ENCODE measurements at places on chromosomes 4 and X.
A peak's percentile ranks its signal among the peaks of the same experiment; 100 is the strongest.

GRCh38 chrX:48833542-48834138 is 1.8 kb downstream of the PCSK1N start:
- no peak for DNase-seq

GRCh38 chr4:139275281-139275735 is 4.7 kb downstream of the MGARP start:
- no peak for DNase-seq

DNA sequence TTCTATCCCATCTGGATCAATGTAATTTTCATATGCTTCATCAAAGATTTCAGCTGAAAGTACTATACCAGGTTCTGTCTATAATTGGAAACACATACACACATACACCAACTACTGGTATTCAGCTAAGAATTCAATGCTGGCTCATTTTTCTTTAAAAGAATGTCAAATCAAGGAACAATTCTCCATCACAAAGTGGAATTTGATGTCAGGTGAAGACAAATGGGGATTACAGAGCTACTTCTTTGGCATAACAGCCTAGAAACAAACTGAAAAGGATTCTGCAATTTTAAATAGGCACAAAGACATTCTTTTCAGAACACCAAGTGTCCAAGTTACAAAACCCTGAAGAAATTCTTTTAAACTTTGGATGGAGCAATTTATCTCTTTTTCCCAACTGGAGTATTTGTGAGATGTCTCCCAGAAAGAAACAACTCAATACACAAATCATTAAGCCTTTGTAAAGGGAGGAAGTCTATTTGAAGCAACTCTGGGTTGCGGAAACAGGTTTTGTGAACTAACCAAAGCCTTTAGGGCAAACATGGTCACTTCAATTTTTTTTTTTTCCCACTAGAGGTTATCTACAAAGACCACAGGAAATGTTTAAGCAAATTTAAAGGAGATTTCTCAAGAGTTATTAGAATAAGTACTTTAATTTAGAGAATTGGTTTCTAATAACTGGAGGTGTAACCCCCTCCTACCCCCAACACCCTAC is 1.9 kb upstream of the FAM9C start:
- DNase-seq: no peak

DNA sequence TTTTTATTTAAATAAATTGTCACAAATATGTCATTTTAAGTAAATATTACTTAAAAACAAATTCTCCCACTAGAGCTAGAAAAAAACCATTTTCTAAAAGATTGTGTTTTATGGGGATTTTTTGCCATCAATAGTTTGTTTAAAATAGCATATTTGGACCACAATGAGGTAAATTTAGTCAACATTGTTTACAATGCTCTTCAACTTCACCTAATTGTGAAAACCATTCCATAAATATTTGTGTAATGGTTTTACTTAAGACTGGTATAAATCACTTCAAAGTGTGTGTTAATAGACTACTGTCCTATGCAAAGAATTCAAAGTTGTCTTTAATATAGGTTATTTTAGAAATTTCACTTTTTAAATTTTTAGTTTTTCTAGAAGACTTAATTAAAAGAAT is 1004.2 kb downstream of the PCDH18 start:
- no peak for DNase-seq

GRCh38 chr4:123327346-123327745 is 69.2 kb upstream of the SPRY1 start:
- no peak for DNase-seq

- no peak for DNase-seq
Observed at GRCh38 chr4:99947608-99948007, 1.2 kb upstream of the DNAJB14 start.

GRCh38 chr4:86706923-86707597 is 112.9 kb downstream of the PTPN13 start:
- DNase-seq: no peak

DNA sequence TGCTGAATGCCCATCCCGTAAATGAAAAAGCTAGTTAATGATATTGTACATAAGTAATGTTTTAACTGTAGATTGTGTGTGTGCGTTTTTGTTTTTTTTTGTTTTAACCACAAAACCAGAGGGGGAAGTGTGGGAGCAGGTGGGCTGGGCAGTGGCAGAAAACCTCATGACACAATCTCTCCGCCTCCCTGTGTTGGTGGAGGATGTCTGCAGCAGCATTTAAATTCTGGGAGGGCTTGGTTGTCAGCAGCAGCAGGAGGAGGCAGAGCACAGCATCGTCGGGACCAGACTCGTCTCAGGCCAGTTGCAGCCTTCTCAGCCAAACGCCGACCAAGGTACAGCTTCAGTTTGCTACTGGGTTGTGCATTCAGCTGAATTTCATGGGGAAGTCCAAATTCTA is at the start of gene SPP1:
SPP1 (plus strand) TSS at position 249 of the 400 bp plus-strand sequence. CDS start 1,182 bp downstream, outside the sequence.
- no peak for DNase-seq

GRCh38 chr4:101689220-101689619 is 101.3 kb upstream of the BANK1 start:
- DNase-seq: no peak

GRCh38 chrX:46298821-46299220 is 246.4 kb downstream of the ZNF674 start:
- DNase-seq: no peak

GRCh38 chr4:25760518-25761157 is 102.2 kb downstream of the SEL1L3 start:
- DNase-seq: no peak

DNA sequence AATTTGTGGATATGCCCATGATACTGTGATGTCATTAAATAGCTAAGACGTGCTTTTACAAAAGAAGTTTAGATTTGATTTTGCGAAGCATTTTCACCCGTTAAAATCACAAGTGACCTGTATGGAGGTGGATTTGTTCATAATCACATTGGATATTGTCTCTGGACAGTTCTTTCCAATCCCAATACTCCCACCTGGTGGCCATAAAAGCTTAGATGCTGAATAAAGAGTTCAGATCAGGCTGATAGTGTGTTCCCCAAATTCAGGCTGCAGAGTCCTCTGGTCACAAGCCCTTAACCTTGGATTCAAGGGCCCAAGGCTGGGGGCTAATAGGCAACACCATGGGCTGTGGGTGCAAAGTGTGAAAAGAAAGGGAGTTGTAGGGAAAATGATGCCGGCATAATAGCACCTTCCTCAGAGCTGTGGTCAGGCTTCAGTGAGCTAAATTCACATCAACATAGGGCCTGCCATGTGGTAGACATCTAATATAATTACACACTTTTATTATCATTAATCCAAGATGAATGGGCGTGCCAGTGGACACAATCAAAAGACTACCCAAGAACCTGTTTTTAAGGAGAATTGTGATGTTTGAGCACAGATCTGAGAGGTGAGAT is 28.1 kb downstream of the SMIM43 start:
- DNase-seq: no peak

- no peak for DNase-seq
Observed at GRCh38 chr4:105594099-105595010, 41.9 kb downstream of the ARHGEF38 start.

DNA sequence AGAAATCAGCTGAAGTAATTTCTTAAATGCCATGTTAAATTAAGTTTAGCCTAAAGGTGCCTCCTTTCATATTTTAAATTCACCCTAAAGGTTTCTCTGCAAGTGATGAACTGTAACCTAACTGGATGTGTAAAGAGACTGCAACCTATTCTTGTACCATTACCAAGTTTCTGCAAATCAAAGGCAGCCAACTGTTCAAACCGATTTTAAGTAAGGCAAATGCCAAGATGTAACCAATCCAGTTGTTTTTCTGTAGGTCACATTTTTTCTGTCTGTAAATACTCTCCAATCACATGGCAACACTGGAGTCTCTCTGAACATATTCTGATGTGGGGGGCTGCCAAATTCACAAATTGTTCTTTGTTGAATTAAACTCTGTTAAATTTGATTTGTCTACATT is 42.4 kb upstream of the FGF2 start:
- no peak for DNase-seq

GRCh38 chr4:42531341-42532030 is 125.4 kb downstream of the ATP8A1 start:
- DNase-seq: no peak

GRCh38 chrX:119181491-119181890 is 53.9 kb upstream of the KIAA1210 start:
- no peak for DNase-seq

- DNase-seq: peak; percentile 35
Observed at GRCh38 chr4:16264798-16265197, 38.5 kb upstream of the TAPT1 start.

DNA sequence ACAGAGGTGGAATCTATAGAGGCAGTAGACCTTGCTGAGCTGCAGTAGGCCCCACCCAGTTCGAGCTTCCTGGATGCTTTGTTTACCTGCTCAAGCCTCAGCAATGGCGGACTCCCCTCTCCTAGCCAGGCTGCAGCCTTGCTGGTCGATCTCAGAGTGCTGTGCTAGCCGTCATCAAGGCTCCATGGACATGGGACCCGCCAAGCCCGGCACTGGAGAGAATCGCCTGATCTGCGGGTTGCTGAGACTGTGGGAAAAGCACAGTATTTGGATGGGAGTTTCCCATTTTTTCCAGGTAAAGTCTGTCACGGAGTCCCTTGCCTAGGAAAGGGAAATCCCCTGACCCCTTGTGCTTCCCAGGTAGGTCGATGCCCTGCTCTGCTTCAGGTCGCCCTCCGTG is 124.8 kb upstream of the KLF8 start:
- no peak for DNase-seq

- DNase-seq: peak; percentile 49
Observed at GRCh38 chr4:36213977-36214376, 30.3 kb downstream of the ARAP2 start.

GRCh38 chrX:1754077-1754476 is 139.2 kb downstream of the ASMT start:
- DNase-seq: no peak

- no peak for DNase-seq
Observed at GRCh38 chrX:153405426-153405825, 4.3 kb upstream of the PNMA6E start.

DNA sequence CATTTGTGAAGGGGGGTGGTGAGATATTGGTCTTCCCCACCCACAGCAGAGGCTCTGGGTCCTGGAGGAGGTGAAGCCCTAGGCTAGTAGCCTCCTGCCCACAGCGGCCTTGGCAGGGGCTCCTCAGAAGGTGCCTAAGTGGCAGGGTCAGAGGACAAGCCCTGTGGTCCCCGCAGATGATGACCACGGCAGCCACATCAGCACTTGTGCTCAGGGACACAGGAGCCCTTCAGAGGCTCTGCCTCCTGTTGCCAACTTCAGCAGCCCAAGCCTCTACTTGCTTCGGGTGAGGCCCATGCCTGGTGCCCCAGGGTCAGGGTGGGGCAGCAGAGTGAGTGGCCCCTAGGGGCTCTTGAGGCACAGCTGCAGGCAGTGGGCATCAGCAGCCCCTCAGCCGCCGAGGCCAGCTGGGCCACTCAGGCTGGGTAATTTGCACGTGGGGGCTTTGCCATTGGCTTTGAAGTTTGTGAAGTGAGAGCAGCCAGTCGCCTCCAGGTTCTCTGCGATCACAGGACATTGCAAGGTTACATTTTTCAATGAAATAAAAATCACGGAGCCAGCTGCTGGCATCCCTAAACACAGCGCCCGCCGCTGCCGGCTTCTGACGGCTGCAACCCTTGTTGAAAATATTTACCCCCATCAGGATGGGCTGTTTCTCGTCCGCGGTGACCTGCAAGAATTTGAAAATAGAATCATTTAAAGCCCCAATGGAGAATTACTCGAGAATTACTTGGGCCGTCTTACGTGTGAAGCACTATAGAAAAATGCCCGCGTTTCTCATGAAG is 108.5 kb downstream of the HMX1 start:
- no peak for DNase-seq

- no peak for DNase-seq
Observed at GRCh38 chr4:6019316-6020263, 1.4 kb upstream of the C4orf50 start.
